ENCODE measurements at places on chromosomes 6 and 20.

GRCh38 chr6:161407581-161407980 is 133.7 kb upstream of the AGPAT4 start:
- peak; percentile 92 for DNase-seq

- DNase-seq = peak; percentile 33
These were observed 80.7 kb downstream of the SYTL3 start for GRCh38 chr6:158730541-158730907.

DNA sequence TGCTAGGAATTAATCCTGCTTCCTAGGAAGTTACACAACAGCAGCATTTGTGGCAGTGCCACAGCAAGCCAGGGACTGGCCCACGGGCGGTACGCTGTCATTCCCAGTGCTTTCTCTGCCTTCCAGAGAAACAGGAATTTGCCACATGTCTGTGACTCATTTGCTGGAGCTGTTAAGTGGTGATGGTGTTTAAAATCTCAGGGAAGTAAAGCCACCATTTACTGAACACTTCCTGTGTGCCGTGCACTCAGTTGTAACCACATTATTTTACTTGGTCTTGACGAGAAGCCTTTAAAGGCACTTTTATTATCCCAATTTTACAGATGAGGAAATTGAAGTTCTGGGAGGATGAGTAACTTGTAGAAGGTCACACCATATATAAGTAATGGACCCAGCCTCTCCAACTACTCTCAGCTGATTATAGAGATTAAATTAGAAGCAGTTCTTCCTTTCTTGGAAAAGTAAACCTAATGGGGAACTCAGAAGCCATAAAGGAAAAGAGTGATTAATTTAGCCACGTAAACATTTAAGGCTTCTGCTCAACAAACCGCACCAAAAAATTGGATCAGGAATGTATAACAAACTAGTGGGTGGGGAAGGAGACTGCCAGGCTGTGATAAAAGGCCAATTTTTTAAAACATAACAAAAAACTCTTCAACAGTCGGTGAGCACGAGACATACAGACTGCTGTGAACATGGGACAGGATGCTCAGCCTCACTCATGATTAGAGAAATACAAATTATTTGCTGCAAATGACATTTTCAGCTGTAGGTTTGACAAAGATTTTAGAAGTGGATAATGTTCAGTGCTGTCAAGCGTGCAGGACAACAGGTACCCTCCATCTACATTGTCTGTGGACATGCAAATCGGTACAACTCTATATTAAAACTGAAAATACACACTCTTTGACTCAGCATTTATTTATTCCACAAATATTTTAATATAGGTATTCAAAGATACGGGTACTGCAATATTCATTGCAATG is 311.2 kb downstream of the NRN1 start:
- peak; percentile 50 for DNase-seq

DNA sequence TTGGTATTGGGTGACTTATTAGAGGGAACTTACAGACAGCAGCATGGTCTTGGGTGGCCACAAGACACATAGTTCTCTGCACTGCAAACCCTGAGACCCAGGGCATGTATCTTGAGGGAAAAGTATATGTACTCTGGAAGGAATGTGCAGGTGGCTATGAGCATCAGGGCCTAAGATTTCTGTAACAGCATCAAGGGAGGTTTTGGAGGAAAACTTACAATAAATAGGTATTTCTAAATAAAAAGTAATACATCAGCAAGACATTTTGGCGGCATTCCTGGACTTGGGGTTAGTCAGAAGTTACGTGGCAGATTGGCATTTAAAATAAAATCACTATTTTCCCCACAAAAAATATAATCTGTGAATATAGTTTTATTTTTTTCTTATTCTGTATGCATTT is 8.0 kb upstream of the STX7 start:
- no peak for DNase-seq

DNA sequence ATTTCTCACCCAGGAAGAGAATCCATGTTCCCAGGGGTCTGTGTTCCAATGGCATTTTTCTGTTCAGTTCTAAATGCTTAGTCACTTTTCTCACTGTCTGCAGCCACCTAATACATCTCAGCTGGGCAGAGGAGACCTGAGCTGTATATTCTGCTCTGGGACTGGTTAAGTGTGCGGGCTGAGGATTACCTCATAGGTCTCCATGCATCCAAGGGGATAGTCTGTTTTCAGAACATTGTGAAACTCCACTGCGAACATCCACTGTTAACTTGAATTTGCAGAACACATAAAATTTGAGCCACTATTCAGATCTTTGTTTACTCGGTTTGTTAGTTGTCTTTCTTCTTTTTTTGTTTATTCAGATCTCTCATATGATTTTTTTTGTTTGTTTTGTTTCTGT is 947.1 kb downstream of the TFAP2A start:
- no peak for DNase-seq

DNA sequence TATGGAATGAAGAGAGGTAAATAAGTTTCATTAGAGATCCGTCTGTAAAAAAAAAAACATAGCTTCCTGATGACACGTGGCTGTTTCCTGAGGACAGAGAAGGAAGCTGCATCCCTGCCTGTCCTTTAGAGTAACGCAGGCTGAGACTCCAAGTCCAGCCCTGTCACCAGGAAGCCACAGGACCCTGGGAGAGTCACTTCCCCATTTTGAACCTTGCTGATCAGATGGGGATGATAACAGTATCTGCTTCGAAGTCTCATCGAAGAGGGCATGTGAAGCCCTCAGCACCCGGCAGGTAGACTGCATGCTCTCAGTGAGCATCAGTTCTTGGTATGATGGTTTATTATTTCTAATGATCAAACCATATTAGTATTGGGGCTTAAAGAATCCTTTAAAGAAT is 139.1 kb upstream of the KCNG1 start:
- no peak for DNase-seq

DNA sequence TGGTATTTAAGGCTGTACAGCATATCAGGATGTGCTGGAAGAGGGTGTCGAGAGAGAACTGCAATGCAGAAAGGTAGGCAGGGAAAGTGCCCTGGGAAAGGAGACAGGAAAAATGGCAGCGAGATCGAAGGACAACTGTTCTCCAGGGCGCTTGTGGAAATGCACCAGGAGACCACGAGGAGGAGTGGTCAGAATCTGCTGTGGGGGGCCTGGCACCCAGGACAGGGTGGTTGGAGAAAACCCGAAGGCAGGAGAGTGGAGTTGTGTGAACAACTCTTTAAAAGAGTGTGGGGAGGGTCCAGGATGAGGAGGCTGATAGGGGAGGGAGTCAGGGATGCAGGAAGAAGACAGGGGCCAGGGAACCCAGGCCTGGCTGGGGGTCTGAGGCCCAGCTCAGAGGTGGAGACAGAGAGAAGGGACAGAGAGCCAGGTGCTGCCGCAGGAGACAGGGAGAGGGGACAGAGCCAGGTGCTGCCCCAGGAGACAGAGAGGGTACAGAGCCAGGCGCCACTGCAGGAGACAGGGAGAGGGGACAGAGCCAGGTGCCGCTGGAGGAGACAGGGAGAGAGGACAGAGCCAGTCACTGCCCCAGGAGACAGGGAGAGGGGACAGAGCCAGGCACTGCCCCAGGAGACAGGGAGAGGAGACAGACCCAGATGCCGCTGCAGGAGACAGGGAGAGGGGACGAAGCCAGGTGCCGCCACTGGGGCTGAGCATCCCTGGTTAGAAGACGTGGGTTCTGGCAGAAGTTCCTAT is 9.3 kb downstream of the SLC22A1 start:
- DNase-seq = no peak

DNA sequence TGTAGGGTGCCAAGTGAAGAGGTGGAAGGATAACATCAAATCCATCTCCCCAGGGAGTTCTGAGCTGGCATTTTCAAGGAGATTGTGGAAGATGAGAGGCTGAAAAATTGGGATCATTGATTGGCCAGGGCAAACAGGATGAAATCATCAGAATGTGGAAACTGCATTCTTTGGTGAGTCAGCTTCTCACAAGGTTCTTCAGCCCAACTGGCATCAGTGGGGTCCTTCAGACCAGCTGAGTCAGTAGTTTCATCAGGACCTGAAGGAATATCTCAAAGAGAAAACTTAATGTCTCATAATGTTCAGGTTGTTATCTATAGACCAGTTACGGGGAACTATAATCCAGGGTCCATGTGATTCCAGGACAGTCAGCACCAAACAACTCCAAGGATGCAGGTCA is 195.8 kb downstream of the HAO1 start:
- peak; percentile 30 for DNase-seq

- DNase-seq = no peak
These were observed 66.3 kb upstream of the DYNLRB1 start for GRCh38 chr20:34449674-34450592.

- no peak for DNase-seq
These were observed 588.3 kb downstream of the CD109 start for GRCh38 chr6:74284284-74284683.

- DNase-seq = no peak
These were observed 1.8 kb upstream of the BHLHE23 start for GRCh38 chr20:63008541-63009044.

- peak; percentile 27 for DNase-seq
These were observed 47.2 kb downstream of the CTNNBL1 start for GRCh38 chr20:37741055-37741454.

DNA sequence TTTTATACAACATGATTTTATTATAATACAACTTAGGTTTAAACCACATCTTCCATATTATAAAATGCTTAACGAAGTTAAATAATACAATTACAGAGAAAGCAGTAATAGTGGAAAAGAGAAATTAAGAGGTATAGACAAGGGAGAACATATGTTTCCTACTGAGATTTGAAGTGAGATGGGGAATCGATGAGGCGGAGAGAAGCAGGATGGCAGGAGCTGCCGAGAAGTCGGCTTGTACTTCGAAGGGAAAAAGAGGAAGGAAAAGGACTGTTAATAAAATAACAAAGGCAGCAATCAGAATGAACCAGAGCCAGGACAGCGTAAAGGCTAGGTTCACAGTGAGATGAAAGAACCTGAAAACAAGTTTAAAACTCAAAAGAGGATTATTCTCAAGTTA is 15.4 kb downstream of the FBXL4 start:
- DNase-seq = no peak

DNA sequence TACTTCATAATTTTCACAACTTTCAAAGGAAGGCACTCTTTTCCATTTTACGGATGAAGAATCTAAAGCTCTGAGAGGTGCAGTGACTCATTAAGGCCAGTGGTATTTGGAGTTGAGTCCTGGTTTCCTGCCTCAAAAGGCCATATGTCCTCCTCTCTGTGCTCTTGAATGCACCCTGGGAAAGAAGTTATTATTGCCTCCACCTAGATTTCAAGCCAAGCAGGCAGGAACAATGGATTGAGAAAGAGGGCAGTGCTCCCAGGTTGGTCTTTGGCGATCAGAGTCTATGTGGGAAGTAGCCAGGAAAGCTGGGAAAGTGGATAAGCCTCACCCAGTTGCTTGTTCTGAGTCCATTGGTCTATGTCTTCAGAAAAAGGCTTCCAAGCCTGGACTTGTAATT is 165.0 kb downstream of the MAFB start:
- no peak for DNase-seq
